H4 (cell line): ENCODE measurements at places on chromosomes 2 and 18. TPM values are rescaled to one million over a fixed set of nuclear protein-coding genes. Genes with fewer than 3 reads are reported as not detected.

The MTLN gene
- 63.5 and 80.2 TPM in 2 replicates for total RNA-seq

The MAP3K19 gene
- total RNA-seq, result not detected in 2 replicates

The LTBP1 gene
- 3.1 and 4.8 TPM in 2 replicates for total RNA-seq

The SERPINB11 gene
- not detected in 2 replicates for total RNA-seq

- DNase-seq, result no peak
These were observed 131.1 kb downstream of the GULP1 start for GRCh38 chr2:188422726-188423125.

- DNase-seq, result no peak
These were observed 254.8 kb downstream of the SATB2 start for GRCh38 chr2:199202964-199203363.

DNA sequence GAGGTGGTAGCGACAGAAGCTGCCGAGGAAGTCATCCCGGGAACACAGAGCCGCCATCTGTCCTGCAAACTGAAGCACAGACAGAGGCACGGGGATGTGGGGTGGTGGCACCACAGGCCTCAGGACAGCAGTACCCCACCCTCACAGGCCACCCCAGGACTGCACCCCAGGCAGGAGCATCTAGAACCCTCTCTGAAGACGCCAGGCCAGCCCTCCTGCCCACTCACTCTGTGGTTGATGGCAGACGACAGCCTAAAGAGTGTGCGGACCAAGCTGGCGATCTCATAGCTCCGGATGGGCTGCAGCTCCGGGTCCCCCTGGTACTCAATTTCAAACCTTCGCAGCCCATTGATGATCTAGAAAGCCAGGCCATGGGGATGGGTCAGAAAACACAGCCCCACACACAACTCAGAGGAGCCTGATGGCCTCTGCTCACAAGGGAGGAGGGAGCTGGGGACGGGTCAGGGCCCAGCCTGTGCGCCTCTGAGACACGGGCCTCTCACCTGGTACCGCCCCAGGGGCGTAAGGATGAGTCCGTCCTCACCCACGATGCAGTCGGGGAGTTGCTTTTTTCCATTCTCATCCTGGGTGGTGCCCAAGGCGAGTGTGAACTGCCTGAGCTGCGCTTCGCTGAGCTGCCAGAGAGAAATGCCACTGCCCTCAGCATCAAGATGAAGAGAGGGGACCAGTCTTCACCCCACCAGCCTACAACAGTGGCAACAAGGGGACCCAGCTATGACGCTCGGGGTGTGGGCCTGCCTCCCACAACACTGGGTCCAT is 8.1 kb upstream of the CCDC74B start:
- DNase-seq, result no peak

GRCh38 chr2:64975232-64975821 is 13.9 kb upstream of the SLC1A4 start:
- DNase-seq, result peak; percentile 59

DNA sequence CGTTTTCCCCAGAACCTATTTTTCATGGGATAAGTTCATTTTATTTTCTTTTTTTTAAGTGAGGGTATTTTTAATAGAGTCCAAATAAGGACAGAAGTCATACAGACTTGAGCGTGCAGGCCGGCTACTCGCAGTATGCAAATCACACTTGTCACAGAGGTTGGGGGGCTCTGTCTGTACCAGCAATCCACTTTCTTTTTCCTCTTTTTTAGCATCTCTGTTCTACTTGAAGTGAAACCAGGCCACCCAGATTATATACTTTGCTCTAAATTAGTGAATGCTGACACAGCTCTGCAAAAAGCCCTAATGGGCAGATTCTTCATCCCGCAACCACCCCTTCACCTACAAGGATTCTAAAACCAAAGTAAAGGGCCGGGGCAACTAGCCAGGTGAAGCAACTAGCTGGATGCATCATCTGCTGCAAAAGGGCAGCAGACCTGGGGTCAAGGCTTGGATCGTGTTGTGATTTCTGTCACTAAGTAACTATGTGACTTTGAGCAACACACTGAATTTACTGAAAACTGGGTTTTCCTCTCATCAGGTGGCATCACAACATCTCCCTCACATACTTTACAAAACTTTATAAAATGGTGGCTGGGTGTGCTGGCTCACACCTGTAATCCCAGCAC is 18.4 kb downstream of the KDSR start:
- DNase-seq, result no peak

- DNase-seq, result no peak
These were observed 9.3 kb downstream of the CD8A start for GRCh38 chr2:86781363-86781762.
